Uterus (tissue), 4 donors: ENCODE measurements at places on chromosomes 3 and 15. TPM values are rescaled to one million over a fixed set of nuclear protein-coding genes. Genes with fewer than 3 reads are reported as not detected.

Gene SAMD7
- not detected for total RNA-seq

GRCh38 chr3:187368251-187369088, at the start of gene RTP4:
Gene RTP4, plus strand, starts transcription at chr3:187368385. Its CDS starts 57 bp downstream, at chr3:187368442.
- peak within 1 kb of the TSS; percentile 88 for H3K27ac ChIP-seq
- no peaks in the 10 kb centered on the region for H3K36me3 ChIP-seq
- peak; percentile 32 for DNase-seq
- no peaks in the 10 kb centered on the region for H3K4me1 ChIP-seq
- H3K4me3 ChIP-seq = peak within 1 kb of the TSS; percentile 49
- H3K27me3 ChIP-seq = no peaks in the 10 kb centered on the region

DNA sequence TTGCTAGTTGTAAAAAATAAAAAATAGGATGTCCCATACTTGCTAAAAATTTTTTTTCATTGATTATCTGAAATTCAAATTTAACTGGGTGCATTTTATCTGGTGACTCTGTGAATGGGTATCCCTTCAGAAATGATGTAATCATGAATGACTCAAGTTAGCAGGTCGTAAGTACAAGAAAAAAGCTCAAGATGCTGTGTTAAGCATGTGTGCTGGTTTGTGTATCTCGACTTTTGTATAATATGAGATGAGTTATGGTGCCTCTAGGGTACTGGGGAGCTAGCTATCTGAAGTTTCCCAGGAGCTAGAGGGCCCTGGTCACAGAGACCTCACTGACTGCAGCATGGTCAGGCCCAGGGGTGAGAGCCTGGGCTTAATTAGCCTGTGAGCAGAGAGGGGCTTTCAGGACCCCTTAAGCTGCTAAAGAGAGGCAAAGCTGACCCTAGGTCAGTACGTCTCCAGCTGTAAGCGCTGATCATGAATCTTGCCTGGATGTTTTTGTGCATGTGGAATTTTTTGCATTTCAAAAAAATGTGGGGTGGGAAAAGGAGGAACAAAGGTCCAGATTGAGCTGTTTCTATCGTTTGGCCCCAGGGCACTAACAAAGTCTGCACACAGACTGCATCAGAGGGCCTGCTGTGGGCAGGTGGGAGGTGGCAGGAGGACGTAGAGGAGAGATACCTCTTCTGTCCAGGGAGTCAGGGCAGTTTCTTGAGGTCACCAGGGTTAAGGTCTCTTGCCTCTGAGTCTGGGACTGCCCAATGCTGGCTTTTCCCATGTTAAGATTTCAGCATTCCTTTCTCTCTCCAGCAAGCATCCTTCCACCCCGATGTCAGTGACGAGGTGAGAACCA, 233.2 kb upstream of the TPM1 start:
- no peak overlapping the region for H3K27ac ChIP-seq
- no peaks in the 10 kb centered on the region for H3K27me3 ChIP-seq
- no peak overlapping the region for H3K4me3 ChIP-seq
- no peak for DNase-seq
- no peaks in the 10 kb centered on the region for H3K36me3 ChIP-seq
- H3K4me1 ChIP-seq = no peaks in the 10 kb centered on the region

Gene DCBLD2
- 52.3 TPM for total RNA-seq

DNA sequence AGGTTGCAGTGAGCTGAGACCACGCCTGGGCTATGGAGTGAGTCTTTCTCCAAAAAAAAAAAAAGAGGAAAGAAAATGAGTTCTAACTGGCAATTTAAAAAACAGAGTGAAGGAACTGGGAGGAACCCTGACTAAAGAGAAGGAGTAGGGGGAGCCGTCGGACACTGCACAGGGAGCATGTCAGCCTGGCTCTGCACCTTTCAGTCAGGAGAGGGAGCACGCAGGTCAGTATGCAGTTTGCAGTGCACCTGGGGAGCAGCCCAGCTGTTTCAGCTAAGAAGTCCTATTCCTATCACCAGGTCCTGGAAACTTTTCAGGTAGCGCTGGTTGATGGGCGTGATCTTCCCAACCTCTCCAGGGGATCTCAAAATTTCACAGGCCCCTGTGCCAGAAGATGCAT, 14.9 kb upstream of the ZXDC start:
- H3K4me1 ChIP-seq = no peaks in the 10 kb centered on the region
- DNase-seq = no peak
- H3K27ac ChIP-seq = no peak overlapping the region
- no peak overlapping the region for H3K4me3 ChIP-seq
- H3K27me3 ChIP-seq = no peaks in the 10 kb centered on the region
- no peaks in the 10 kb centered on the region for H3K36me3 ChIP-seq

GRCh38 chr3:183807209-183807728, 18.1 kb downstream of the MAP6D1 start:
- no peak overlapping the region for H3K4me3 ChIP-seq
- DNase-seq = no peak
- no peaks in the 10 kb centered on the region for H3K4me1 ChIP-seq
- H3K36me3 ChIP-seq = no peaks in the 10 kb centered on the region
- H3K27me3 ChIP-seq = no peaks in the 10 kb centered on the region

Gene MAPKBP1
- total RNA-seq = 34.4 TPM

Gene CYP1A2
- not detected for total RNA-seq

- no peaks in the 10 kb centered on the region for H3K27me3 ChIP-seq
- no peaks in the 10 kb centered on the region for H3K36me3 ChIP-seq
- no peak overlapping the region for H3K27ac ChIP-seq
- H3K4me1 ChIP-seq = no peaks in the 10 kb centered on the region
- H3K4me3 ChIP-seq = no peak overlapping the region
Measured at GRCh38 chr3:125556314-125556713, 36.3 kb upstream of the SNX4 start.

DNA sequence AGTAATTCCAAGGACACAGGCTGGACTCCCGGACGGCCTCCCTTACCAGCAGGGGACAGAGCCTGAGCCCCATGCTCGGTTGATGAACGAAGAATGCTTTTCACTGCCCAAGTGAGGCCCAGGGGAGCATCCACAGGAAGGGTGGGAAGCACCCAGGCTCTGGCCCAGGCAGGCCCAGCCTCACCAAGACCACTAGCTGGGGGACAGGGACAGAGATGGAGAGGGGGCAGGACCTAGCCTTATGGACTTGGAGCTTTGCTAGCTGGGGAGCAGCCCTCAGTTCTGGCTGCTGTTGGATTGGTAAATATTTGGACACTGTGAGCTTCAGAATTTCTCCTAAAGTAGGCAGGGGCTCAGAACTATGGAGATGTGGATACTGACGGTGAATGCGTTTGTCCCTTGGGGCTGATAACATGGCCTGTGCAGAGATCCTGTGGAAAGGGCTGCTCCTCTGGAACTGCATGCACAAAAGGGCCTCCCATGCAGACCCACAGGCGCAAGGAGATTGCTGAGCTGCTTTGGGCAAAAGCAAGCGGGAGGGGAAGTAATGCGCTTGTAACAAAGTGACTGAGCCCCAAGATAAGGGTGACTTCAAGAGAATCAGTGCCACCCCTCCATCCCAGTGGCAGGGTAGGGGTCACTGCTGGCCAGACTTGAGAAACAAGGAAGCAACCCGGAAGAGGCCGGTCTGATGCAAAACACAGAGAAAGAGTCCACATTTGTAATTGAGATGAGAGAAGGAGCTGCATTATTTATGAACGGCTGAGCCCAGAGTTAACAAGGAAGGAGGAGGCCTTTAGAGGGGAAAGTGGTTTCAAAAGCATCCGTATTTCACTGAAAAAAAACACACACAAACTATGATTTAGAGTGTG, 70.1 kb upstream of the MEF2A start:
- no peak for DNase-seq
- no peaks in the 10 kb centered on the region for H3K27me3 ChIP-seq
- no peak overlapping the region for H3K27ac ChIP-seq
- H3K4me1 ChIP-seq = no peaks in the 10 kb centered on the region
- H3K36me3 ChIP-seq = no peaks in the 10 kb centered on the region
- H3K4me3 ChIP-seq = no peak overlapping the region

GRCh38 chr15:66883284-66883911, 181.4 kb downstream of the SMAD6 start:
- H3K36me3 ChIP-seq = no peaks in the 10 kb centered on the region
- no peak overlapping the region for H3K4me3 ChIP-seq
- H3K4me1 ChIP-seq = peaks cover 5% of the 10 kb centered on the region

GRCh38 chr3:71968544-71968943, 183.6 kb upstream of the PROK2 start:
- H3K27ac ChIP-seq = no peak overlapping the region
- no peaks in the 10 kb centered on the region for H3K36me3 ChIP-seq
- H3K27me3 ChIP-seq = no peaks in the 10 kb centered on the region
- H3K4me1 ChIP-seq = no peaks in the 10 kb centered on the region
